ENCODE measurements at places on chromosomes 7 and 10.

DNA sequence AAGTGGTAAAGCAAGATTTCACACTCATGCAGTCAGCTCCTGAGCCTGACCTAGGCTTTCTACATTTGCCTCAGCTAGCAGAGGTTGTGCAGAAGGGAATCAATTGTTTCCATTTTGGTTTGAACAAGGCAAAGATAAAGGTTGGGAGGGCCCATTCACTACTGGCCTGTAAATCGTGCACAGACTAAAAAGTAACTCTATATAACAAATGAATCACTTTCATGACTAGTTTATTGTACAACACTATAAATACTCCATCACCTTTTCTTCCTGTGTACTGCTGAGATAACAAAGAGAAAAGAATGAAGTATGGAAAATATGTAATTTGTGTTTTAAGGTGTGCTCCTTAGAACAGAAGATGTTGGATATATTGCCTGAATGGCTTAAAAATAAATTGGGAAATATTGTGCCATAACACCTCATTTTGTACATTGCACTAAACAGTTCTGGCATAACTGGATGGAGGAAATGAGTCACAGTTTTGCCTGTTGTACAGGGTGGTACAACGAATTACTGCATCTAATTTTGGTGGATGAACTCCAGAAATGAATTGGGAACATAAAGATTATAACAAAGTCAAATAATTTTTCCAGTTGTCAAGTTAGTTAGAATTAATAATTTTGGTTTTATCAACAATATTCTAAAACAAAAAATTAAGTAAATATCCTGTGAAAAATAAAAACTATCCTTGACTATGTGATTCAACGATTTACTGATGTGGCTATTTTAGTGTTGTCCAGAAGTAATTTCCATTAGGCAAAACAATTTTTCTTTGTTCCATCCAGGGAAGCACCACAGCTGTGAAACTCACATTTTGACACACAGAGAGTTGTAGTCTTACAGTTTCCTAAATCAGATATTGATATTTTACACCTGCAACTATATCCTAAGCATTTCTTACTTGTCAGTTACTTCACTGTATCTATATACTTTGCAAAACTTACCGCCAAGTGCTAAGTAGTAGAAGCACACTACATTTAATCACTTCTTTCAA lies 18.0 kb downstream of the SEMA3C start:
- DNase-seq: no peak

DNA sequence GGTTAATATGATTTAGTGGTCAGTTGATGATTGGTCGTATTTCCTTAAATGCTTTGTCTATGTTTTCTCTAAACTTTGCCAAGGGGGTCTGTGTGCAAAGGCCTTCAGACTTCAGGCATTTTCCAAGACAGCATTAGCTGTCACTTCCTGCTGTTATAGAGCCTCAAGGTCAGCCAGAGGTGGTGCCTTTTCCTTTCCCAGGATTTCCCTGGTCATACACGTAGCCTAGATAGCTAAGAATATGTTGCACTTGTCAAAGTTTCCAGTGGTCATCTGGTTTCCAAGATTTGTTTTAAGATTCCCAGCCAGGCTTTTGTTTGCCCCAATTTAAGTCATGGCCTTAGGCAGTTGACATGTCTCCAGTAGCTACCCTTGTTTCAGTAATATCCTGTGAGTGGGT lies 133.2 kb upstream of the IGFBP3 start:
- DNase-seq: no peak

GRCh38 chr10:90041585-90041984 lies 340.2 kb downstream of the KIF20B start:
- DNase-seq: peak; percentile 59

DNA sequence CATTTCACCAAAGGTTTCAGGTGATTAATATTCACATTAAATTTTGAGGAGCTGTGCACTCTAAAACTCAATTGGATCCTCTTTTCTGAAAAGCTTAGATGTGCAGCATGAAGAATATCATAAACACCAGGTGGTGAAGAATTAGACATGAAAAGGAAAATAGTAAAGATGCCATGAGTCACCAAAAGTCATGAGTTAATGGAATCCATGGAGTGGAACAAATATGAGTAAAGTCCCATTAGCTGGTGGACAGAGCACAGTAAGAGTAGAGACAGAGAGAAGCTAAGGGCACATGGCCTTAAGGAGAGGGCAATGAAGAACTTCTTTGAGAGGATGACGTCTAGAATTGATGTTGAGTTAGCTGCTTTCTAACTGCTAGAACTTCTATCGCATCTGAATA lies 271.6 kb downstream of the CSTF2T start:
- DNase-seq: no peak

GRCh38 chr10:126904516-126904817 lies 761 bp upstream of the DOCK1 start:
- DNase-seq: no peak

DNA sequence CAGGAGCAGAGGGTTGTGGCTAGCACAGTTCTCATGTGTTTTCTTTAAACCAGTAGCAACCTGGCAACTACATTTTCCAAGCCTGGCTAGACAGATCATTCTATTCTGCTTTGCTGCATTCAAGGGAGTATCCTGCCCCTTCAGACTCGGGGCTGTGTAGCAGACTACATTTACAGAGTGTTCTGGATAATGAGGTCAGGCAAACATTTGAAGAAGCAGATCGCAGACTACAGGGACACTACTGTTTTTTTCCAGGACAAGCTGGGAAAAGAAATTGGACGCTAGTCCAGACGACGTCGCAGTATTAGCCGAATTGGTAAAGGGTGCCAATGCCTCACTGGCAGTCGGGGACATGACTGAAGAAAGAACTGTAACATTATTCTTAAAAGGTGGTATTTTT lies 61.0 kb upstream of the PAPSS2 start:
- no peak for DNase-seq

DNA sequence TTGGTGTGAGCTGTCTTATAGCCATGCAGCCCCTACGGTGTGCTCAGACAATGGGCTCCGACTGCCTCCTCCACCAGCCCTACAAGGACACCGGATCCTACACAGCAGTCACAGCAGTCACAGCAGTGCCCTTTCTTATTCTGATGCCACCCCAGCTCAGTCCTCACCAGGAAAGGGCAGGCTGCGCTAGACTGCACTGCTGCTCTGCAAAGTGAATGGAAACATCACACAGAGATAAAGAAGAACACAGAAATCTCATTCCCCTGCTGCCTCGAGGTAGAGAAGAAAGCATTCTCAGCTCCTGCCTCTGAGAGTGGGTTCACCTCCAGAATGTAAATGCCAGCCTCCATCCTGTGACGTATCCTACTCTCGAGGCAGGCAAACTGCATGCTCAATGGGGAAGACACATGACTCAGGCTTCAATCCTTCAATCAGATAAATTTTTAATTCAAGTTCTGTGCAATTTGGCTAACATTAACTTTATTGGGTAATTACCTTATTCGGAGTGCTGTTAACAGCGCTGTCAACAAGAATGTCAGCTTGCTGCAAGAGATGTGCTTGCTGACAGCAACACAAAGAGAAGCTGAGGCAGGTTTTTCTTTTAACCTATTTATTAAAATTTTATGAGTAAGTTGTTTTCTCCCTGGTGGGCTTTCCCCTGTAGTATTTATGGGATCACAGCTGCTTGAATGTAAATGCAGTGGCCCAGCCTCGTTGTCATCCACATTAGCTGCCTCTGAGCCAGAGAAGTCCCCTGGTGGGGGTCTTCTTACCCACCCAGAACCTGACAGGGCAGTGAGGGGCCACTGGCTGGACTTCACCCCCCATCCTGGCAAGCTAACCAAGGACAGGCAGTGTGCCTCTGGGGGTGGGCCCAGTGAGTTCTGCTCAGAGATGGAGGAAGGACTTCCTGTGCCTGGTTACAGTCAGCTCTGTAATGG lies 241.3 kb upstream of the KMT2E start:
- DNase-seq: no peak

DNA sequence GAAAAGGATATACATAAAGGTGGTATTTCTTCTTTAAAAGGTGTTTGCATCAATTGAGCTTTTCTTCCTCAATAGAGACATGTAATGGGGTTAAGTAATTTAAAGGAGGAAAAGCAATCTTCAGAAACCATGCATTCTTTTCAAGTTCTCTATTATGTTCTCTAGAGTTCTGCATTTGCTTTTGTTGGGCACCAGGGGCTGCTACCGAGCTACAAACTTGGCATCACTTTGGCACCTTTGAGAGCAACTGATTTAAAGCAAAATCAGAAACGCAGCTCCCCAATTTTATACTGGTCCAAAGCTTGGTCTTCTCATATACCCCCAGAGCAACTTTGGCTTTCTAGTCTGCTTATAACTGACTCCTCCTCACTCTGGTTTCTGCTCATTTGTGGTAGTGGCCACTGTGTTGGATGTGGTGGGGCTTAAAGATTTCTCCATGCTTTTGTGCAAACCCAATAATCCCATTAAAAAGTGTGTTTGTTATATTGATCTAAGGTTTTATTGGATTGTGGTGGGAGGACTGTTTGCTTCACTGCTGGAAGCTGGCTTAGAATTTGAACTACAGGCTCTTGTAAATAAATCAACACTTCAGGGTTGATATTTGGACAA lies 712.1 kb downstream of the PHTF2 start:
- DNase-seq: peak; percentile 56

DNA sequence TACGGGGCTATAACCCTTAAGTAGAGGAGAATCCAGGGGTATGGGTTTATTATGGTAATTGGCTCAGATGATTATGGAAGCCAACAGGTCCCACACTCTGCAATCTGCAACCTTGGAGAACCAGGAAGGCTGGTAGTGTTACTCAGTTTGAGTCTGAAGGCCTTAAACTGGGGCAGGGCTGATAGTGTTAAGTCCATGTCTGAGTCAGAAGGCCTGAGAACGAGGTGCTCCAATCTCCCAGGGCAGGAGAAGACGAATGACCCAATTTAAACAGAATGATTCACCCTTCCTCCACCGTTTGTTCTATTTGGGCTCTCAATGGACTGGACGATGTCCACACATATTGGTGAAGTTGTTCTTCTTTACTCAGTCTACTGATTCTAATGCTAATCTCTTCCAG lies 244.5 kb upstream of the PTER start:
- no peak for DNase-seq

DNA sequence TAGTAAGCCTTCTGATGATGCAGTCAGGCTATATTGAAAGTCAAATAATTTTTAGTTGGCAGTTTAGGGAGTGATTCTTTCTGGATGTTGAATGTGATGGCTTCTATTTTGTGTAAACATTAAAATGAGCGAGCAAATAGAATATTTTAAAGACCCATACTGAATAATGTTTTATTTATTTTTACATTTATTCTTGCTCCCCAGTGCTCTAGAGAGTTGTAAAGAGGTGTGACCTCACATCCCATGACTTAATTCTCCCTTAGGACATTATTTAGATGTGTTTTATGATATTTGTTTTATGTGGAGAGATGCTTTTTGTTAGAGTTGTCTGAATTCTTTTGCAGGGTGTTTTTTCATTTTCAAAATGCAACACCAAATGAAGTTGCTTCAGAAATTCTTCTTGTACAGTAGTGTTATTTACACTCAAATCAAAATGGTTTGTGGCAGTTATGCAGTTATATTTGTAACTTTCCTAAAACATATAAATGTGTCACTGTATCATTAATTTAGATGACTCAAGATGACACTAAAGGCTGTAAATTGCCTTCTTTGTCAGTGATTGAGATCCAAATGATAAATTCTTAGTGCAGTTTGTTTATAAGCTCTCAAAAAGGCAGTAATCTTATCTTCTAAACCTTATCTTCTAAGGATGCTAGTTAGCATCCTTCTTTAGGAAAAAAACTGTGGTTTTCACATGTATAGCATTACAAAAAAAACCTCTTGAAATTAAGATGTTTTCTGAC lies 12.4 kb downstream of the UMAD1 start:
- DNase-seq: no peak

DNA sequence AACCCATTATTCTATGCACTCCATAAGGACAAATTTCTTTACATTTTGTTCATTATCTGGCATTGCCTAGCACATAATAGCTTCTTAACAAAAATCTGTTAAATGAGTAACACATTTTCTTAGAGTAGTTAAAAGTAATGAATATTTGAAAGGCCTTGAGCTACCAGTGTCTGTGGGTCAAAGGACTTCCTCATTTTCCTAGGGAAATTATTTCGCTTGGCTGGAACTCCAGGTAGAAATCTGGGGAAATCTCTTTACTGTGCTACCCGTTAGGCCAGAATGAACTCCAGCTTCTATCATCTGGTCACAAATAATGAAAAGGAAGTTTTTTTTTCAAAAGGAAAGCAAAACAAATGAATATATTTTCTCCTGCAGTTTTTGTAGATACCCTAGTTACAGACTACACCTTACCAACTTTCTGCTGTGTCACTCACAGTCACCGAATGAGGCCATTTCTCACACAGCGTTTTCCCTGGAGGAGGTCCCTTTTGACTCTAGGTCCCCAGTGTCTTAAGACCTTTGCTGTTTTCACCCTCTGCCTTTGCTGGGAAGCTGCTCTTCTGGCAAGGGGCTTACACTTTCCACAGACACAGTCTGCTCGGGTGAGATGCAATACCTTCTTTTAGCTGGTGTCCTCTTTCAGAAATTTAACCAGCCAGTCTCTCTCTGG lies 1.6 kb downstream of the SAMD9L start:
- DNase-seq: no peak

- DNase-seq: no peak
Observed at GRCh38 chr10:11231285-11231684, 213.6 kb downstream of the CELF2 start.

- no peak for DNase-seq
Observed at GRCh38 chr10:18607503-18608378, 43.6 kb downstream of the NSUN6 start.

- DNase-seq: peak; percentile 83
Observed at GRCh38 chr7:55977831-55978230, 13.4 kb downstream of the NIPSNAP2 start.

DNA sequence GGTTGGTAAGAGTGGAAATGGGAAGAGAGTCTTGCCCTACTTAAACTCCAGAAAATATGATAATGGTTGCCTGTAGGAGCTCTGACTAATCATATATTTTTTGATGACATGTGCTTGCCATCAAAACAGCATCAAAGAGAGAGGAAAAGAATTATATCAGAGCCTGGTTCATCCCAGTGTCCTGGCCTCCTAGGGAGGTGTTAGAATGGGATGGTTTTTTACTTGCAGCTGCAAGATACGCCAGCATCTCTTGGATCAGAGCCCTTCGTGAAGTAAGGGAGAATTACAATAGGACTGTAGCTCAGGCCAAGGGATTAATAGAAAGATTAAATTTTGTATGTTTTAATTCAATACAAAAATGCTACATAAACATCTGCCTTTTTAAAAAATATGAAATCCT lies 177.6 kb upstream of the HDAC9 start:
- no peak for DNase-seq

- DNase-seq: no peak
Observed at GRCh38 chr7:123632808-123633207, 22.9 kb upstream of the LMOD2 start.

DNA sequence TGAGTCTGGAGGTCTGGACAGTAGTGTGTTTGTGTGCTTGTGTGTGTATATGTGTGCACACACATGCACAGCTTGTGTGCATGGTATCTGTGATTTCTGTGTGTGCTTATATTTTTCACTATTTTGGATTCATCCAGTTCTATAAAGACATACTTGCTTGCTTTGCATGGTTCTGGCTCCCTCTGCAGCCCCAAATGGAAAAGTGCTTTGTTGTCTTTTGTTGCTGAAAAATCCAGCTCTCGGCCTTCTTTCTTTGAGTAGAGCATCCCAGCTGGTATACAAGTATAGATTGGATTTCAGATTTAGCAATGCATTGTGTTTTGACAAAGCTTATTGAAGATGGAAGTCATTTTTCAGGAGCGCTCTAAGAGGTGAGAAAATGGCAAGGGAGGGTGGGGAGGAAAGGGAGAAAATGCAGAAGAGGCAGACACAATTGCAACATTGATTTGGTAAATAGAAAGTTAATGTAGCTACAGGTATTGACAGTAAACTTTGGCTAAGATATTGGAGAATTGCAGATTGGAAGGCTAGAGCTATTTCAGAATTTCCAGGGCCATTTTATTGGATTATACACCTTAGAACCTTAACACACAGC lies 333.9 kb downstream of the AUTS2 start:
- DNase-seq: peak; percentile 79
